Ovary (tissue), 10 donors: ENCODE measurements at places on chromosomes 7 and 10. TPM values are rescaled to one million over a fixed set of nuclear protein-coding genes. Genes with fewer than 3 reads are reported as not detected.

Gene PALD1
- polyA plus RNA-seq = 7.5 TPM

Gene OR2A7
- 3.3 TPM for polyA plus RNA-seq

Gene GSTO2
- polyA plus RNA-seq = 6.5 TPM

Gene CNPY1
- polyA plus RNA-seq = 0.05 TPM

Gene GPR37
- 0.17 TPM for polyA plus RNA-seq

Gene SKAP2
- 26.6 TPM for polyA plus RNA-seq

Gene IL2RA
- polyA plus RNA-seq = 5.2 TPM

Gene LLCFC1
- polyA plus RNA-seq = not detected

Gene CLDN4
- polyA plus RNA-seq = 0.35 TPM

Gene GALNT11
- polyA plus RNA-seq = 57.6 TPM

Gene SPDYE11
- not detected for polyA plus RNA-seq

Gene CPED1
- 42.1 TPM for polyA plus RNA-seq

Gene PNLIPRP1
- polyA plus RNA-seq = not detected
